ENCODE measurements at places on chromosomes 11 and 22.
A peak's percentile ranks its signal among the peaks of the same experiment; 100 is the strongest.

- peak; percentile 68 for DNase-seq
These were observed 959 bp upstream of the GP1BB start for GRCh38 chr22:19722178-19722981.

GRCh38 chr11:100632941-100633452, 54.1 kb upstream of the ARHGAP42 start:
- no peak for DNase-seq

GRCh38 chr11:20005747-20006146, 154.5 kb downstream of the DBX1 start:
- no peak for DNase-seq

- no peak for DNase-seq
These were observed 50.0 kb downstream of the IGSF9B start for GRCh38 chr11:133906746-133907145.

- no peak for DNase-seq
These were observed 1.3 kb upstream of the ISX start for GRCh38 chr22:35064664-35065063.

GRCh38 chr11:63767267-63767564, 1.4 kb downstream of the ZFTA start:
- DNase-seq, result no peak

DNA sequence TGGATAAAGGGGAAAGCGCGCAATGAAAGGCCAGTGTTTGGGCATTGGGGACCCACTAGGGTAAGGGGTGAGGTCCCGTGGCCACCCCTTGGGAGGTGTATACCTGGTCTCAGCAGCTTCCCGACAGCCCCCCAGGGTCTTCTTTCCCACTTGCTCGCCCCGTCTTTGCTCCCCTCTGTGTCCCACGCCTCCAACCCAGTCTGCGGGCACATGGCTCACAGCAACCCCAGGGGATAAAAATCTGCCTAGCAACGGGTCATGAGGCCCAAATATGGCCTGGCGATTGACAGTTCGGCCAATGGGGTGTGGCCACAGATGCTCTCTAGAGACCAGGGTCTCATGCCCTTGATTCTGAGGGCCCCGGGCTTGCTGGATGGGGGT, 41.6 kb downstream of the AHNAK start:
- DNase-seq, result peak; percentile 74

GRCh38 chr11:2768471-2769408, 68.9 kb upstream of the KCNQ1OT1 start:
- peak; percentile 40 for DNase-seq

DNA sequence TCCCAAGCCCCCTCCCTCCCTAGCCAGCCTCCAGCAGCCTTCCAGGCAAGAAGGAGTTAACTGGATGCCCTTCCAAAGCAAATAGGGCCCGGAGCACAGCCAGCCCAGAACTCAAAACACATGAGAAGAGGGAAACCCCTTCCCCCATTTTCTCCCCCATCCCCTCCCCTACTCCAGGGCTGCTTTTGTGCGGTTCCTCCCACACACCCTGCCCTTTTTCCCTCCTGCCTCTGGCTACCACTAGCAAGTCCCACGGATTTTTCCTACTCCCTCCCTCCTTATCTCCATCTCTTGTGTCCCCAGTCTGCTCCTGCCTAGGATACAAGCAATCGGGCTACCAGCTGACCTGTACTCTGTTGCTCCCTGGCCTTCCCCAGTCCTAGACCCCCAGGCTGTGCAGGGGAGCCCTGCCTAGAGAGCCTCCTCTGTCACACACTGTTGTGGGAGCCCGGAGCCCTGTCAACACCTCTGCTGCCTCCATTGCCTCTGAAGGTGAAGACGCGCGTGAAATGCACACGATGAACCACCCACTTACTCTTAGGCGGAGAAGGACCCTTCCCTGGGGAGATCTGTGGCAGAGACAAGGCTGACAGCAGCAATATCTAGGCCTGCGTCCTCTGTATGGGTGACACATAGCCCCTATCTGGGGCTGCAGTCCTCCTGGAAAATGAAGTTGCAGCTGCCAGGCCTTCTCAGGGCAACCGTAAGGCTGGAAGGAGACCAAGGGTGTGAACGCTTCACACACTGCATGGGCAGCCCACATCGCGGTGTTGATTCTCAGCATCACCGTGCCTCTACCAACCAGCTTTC, 282.8 kb downstream of the MN1 start:
- no peak for DNase-seq

DNA sequence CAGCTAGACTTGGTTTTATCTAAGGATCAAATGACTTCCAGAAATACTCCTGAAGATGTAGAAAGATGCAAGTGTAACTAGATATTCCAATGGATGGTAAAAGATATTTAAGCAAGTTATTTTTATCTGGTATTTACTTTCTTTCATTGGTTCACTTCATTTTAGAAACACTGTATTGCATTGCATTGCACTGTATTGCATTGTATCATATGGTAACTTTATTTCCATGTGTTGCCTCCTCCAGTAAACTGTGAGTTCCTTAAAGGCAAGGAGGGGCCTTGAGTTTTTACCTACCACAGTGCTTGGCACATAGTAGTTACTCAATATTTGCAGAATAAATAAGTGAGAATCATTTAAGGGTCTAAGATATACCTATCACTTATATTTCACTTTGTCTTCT, 31.8 kb upstream of the FLI1 start:
- DNase-seq, result no peak

DNA sequence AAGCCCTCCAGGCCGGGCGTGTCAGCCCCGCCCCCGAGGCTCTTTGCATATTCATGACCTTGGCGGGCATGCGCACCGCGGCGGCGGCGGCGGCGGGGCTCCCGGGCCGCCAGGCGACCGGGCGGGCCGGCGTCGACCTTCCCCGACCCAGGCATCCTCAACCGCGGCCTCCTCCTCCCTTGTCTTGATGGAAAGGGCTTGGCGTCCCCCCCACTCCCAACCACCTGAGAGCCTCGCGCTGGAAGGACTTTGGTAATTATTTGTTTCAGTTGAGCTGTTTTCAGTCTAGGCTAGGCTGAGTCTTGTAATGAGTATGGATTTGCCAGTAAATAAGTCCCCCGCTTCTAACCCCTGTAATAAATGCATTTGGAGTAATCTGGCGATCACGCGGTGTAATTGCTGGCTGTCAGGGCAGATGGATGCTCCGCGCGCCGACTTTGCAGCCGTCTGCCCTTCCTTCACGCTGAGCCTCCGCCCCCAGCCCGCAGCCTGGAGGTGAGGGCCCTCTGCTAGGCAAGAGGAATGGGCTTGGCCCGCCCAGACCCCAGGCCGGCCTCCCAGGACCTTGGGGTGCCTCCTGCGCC, 25.2 kb downstream of the FLRT1 start:
- peak; percentile 85 for DNase-seq

DNA sequence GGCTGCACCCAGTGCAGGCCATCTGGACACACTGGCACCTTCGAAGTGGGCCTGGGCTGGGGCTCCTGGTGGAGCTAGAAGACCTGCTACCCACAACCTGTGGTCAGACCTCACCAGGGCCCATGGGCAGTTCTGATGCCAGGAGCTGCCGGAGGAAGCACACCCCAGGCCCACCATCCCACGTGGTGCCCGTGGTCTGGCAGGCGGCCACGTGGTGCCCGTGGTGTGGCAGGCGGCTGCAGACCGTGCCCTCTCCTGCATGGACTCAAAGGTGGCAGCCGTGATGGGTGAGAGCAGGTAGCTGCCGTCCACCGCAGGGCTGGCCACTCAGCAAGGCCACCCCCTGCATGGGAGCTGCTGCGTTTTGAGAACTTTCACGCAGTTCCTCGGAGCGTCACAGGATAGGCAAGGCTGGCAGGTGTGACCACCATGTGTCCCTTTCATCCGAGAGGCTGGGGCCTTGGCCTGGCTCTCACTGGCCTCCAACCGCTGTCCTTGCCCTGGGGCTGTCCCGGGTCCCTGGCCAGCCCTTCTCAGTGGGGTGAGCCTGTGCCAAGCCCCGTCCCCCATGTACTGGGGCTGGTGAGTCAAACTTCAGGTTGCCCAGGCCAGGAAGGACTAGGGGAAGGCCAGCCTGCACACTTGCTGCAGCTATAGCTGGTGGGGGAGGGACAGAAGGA, 3.9 kb upstream of the IL17REL start:
- DNase-seq, result no peak

DNA sequence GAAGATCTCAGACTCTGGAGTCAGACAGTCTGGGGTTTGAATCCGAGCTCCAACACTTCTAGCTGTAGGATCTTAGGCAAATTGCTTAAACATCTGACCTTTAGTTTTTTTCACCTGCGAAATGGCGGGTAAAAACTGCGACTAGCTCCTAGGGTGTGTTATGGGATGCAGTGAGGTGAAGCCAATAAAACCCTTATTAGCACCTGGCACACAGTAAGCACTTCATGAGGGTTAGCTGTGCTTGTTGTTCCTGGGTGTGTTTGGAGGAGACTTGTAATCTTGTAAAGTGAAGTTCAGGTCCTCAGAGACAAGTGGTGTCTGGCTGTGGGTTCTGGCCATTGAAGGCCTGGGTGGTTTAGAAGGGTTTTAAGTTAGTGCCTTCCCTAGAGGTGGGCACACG, 68.9 kb downstream of the ZBTB16 start:
- DNase-seq, result no peak

DNA sequence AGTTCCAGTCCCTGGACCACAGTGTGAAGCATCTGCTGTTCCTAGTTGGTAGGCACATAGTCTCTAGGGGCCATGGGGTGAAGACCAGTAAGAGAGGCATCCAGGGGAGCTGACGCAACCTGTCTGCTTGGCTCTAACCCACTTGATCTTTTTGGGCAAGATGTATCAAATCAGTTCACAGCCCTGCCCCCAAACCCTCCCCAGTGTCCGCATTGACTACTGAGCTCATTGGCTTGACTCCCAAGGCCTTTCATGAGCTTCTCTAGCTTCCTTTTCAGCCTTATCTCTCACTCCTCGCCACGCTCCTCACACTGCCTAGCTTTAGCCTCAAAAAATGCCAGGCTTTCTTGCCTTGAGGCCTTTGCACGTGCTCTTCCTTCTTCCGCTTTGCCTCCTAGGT, 29.7 kb upstream of the ABCC8 start:
- DNase-seq, result no peak

DNA sequence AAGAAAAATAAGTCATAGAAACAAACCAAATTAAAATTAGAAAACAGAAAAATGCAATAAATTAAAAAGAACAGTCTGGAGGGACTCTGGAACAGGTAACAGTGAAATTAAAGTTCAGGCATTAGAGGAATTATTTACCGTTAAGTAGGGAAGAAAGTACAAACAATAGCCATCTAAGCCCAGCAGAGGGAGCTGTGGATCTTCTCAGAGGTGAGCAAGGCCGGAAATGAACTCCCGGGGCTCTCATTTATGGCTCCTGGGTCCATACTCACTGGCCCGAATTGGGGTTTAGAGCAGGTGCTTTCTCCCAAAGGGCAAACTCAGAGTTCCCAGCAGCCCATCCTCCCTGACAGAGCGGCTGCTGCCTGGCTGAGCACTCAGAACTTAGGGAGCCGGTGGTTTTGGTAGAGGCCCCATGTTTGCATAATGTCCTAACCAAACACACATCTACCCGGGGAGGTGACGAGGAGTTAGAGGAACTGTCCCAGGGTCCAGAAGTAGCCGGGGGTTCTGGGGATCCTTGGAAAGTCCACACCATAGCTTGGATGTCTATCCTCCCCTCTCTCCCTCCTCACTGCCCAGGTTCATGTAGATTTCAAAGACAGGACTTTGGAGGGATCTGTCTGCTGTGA, 87.8 kb upstream of the VPREB1 start:
- DNase-seq, result no peak

- DNase-seq, result no peak
These were observed 54.1 kb downstream of the CELSR1 start for GRCh38 chr22:46483353-46483752.

DNA sequence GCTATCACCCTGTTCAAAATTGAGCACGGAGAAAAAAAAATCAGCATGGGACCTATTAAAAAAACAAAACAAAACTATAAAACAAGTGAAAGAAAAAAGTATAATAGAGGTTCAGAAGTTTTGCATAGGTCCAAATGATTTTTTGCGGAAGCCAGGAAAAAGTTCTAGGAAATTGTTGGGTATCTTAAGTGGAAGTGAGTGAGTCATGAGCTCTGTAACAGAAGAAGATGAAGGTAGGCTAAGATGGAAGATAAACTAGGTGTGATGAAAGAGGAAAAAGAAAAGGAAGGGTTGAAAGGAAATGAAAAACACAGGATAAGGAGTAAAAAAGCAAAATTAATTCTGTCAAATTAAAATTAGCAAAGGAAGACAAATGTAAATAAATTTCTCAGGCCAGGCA, 27.8 kb downstream of the SDHD start:
- DNase-seq, result no peak

GRCh38 chr22:19799322-19800190, 39.0 kb downstream of the TBX1 start:
- DNase-seq, result no peak

GRCh38 chr11:30758012-30758411, 171.9 kb upstream of the MPPED2 start:
- no peak for DNase-seq

GRCh38 chr11:90531001-90531400, 308.2 kb upstream of the CHORDC1 start:
- DNase-seq, result no peak

- DNase-seq, result no peak
These were observed 27.6 kb downstream of the KDM2A start for GRCh38 chr11:67146516-67147226.

Data from ecto neural progenitor cell (in vitro differentiated cells).